ENCODE measurements at places on chromosomes 5 and 9.

GRCh38 chr9:131411719-131412681 lies 18.1 kb downstream of the PRRC2B start:
- DNase-seq = no peak

GRCh38 chr5:2534251-2534650 lies 217.2 kb downstream of the IRX2 start:
- DNase-seq = no peak

DNA sequence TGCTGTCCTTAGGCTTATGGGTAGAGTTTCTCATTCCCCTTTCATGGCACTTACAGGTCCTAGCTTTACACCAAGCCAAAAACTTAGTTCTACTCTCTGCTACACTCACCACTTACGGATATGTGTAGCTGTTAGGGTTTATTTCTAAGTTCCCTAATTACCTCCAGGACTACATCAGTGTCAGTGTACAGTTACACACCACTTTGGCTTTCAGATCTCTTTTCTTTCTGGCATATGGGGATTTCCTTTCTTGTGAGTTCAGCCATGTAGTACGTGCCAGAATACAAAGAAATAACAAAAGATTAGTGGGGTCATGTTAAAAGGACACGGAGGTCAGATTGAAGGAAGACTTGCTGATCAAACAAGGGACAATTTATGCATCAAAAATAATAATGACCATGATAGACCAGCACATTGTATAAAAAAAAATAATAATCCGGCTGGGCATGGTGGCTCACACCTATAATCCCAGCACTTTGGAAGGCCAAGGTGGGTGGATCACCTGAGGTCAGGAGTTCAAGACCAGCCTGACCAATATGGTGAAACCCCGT lies 41.8 kb downstream of the LYRM7 start:
- no peak for DNase-seq

- no peak for DNase-seq
Measured at GRCh38 chr5:89417990-89418389, 535.0 kb upstream of the MEF2C start.

- no peak for DNase-seq
Measured at GRCh38 chr9:137268538-137269201, 8.9 kb upstream of the TOR4A start.

DNA sequence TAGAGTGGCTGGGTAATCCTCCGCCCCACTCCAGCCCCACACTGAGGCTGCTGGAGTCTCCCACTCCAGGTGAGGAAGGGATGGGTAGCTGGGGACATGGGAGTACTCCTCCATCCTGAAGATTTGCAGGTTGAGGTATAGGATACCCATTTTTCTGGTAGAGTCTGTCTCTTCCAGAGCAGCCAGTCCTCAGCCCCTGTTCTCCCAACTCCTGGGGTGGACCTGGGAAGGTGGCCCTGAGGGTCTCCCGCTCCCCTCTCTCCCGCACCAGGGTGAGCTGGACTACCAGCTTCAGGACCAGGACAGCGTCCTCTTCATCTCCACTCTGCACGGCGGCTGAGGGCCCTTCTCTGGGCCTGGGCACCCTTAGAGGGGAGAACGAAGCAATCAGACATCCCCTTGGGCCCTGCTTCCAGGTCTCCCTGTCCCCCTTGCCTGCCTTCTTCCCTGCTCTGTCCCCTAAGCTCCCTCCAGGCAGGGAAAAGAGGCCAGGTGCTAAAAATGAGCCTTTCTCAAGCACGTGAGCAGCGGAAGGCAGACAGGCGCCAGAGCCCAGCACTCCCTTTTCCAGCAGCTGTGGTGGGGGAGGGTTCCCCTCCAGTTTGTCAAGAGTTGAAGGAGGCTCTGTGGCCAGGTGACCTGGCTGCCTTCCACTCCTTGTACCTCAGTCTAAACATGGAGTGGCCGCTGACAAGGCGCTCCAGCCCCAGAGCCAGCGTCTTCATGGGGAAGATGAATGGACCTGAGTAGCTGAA lies 18.4 kb downstream of the URM1 start:
- no peak for DNase-seq

DNA sequence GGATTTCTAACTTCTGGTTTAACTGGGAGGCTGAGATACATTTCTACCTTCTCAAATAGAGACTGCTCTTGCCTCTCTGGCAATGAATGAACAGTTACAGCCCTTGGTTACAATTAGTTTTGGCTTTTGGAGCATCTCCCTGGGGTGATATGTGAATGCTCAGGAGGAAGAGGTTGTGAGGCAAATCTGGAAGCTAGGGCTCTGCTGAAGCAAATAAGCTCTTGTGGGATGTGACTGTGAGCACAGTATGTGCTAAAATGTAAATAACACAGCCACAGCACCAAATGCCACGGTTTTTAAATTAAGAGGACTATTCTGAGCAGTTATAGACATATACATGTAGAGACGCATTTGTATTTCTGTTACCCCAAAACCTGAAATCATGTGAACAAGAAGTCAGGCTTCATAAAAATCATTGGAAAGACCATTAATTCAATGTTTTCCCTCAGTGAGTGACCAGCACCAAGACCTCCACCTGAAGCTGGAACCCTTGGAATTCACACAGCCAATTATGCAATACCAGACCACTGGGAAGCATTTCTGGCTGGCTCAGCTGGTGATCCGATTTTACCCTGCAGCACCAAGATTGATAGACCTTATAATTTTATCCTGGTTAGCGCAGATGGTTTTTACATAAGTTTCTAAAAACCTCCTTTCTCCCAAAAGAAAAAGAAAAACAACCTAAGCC lies 3.0 kb upstream of the SLC44A1 start:
- no peak for DNase-seq

DNA sequence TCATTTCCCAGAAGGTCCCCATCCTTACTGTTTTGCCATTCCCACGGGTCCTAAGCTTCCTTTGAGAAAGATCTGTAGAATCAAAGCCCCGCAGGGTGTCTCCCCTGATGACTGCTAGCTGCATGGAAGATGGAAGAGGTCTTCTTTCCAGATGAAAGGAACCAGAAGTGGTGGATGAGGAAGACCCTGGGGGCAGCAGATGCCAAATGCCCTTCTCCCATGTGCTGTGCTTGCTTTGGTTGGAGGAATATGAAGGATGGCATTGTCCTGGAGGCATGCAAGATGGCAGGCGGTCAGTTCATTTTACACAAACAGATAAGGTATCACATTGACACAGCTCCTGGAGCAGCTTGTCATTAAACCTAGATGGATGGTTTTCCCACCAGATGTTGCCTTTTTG lies 25.8 kb upstream of the CER1 start:
- DNase-seq = no peak

GRCh38 chr9:115002371-115003120 lies 72.2 kb upstream of the TNFSF8 start:
- no peak for DNase-seq

DNA sequence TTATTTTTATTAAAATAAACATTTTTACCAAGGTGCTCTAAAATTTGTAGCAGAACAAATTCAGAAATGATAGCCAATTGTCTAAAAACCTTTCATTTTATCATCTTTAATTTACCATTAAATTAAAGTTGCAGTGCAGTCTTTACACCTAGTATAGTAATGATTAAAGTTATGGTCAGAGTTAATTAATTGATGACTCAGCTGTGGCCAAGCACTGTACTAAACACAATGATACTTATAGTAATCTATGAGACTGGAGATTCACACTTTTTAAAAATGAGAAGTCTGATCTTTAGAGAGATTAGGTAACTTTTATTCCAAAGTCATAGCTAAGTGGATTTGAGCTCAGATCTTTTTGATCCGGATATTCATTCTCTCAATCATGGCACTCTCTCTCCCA lies 621.1 kb upstream of the MEF2C start:
- DNase-seq = no peak

GRCh38 chr9:134774410-134774809 lies 106.2 kb upstream of the FCN2 start:
- DNase-seq = no peak

DNA sequence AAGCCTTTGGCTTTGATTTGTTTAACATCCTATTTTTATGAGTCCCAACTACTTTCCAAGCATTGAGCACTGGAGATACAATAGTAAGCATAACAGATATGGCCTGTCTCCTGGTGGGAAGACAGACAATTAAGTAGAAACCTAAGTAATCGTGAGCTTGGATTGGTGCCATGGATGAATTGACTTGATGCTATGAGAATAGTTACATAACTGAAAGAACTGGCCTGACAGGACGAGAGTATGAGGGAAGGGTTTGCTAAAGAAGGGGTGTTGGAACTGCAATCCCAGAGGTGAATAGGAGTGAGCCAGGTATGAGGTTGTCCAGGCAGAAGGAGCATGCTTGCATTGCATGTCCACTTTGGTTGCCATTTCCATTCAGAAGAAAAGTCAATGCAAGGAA lies 52.4 kb downstream of the GPR21 start:
- DNase-seq = no peak

- DNase-seq = no peak
Measured at GRCh38 chr5:134634227-134634626, 1.6 kb upstream of the SAR1B start.

DNA sequence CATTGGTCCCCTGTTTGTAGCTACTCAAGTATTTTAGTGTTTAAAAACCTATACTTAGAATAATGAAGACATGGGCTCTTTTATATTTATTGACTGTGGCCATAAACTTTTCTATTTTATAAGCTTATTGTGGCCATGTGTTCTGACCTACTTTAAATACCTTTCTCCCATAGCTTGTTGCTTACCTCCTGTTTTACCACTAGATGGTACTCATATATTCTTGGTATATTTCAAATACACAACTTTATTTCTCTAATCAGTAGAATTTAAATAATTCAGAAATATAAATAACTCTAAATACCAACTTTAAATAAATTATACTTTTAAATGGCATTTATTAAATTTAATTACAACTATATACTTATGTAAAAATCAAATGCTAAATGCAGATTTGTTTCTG lies 498.0 kb downstream of the PRDM9 start:
- no peak for DNase-seq

- DNase-seq = no peak
Measured at GRCh38 chr5:60806591-60807243, 37.4 kb downstream of the ELOVL7 start.

GRCh38 chr9:36923025-36923625 lies 110.9 kb downstream of the PAX5 start:
- DNase-seq = no peak

- no peak for DNase-seq
Measured at GRCh38 chr5:168089201-168089887, 202.1 kb upstream of the WWC1 start.

DNA sequence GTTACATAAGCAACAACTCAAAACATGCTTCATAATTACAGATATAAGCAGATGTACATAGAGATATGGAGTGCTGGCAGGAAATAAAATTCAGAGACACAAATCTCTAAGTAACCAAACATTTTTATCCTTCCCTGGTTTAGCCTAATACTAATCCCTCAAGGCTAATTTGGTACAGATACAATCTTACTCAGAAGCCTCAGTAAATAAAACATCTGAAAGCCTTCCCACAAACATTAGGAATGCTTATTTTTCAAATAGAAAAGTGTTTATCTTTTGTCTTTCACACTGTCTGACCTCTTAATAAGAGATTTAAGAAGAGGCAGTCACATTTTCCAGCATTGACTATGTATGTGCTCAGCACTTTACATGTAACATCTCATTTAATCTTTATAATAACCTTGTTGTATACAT lies 399.4 kb downstream of the ARRDC3 start:
- DNase-seq = no peak

DNA sequence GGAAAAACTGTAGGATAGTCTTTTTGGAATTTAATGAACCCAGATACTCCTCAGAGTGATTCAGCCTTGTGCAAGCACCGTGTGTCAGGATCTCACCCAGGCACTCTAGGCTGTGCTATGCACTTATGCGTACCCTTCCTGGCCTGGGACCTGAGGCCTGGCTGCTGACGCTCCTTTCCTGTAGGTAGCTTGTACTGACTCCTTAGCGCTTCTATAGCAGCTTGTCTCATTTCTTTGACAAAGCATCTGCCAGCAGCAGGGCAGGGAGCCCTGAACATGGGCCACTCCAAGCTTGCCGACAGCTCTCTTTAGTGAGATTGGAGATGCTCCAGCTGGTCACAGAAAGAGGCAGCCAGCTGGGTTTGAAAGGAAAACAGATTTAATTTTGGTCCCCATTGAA lies 147.3 kb downstream of the SGCD start:
- no peak for DNase-seq
